ENCODE measurements at places on chromosomes 2 and 18.
A peak's percentile ranks its signal among the peaks of the same experiment; 100 is the strongest.

- DNase-seq = no peak
Measured at GRCh38 chr18:59918320-59918755, 18.5 kb downstream of the PMAIP1 start.

DNA sequence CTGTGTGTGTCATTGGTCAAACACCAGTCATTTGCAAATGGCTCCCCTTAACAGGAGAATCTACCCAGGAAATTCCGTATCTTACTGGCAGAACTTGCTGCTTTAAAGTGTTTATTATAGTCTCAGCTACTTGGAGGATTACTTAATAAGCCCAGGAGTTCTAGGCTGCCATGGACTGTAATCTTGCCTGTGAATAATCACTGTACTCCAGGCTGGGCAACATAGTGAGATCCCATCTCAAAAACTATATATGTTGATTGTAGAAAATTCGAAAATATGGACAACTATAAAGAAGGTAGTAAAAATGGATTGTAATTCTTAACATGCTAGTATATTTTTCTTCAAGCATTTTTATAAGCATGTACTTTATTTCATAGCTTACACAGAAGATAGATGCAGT is 4.5 kb downstream of the ATIC start:
- DNase-seq = no peak

DNA sequence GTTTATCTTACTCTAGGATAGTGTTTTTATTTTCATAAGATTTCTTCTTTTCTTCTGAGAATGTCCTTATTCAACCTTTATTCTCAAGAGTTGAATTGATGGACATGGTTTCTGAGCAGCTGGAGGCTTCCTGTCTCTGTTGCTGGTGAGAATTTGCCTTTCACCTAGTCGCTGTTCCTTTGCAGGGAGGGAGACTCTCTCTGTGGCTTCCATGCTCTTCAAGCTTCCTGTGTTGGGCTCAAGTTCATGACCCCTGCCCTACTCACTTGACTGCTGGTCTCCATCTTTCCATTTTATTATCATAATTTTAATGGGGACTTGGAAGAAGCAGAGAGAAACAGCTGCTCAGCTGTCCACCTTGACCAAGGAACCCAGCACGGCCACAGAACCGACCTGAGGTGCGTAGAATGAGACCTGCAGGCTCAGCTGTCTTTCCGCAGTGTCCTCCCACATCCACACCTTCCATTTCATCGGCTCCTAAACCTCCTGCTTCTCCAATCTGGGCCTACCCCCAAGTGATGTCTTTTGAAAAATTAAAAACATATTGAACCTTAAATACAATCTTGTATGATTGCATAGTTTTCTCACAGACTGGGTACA is 24.2 kb downstream of the TMEM18 start:
- DNase-seq = no peak

DNA sequence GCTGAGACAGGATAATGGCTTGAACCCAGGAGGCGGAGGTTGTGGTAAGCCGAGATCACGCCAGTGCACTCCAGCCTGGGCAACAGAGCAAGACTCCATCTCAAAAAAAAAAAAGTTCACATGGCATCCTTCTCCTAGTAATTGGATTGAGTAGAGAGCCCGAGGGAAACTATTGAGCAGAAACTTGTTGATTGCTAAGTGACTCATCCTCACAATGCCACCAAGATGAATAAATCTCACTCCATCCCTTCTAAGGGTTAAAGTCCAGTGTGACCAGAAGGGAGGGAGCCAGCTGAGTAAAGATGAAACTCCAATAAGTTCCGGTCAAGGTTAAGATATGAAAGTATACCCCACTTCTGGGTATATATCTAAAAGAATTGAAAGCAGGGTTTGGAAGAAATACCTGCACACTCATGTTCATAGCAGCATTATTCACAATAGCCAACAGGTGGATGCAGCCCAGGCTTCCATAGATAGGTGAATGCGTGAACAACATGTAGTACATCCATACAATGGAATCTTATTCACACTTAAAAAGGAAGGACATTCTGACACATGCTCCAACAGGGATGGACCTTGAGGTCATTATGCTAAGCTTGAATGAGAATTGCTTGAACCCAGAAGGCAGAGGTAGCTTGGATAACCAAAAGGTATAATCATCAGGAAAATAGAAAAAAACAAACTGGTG is 13.0 kb upstream of the FHL2 start:
- no peak for DNase-seq

DNA sequence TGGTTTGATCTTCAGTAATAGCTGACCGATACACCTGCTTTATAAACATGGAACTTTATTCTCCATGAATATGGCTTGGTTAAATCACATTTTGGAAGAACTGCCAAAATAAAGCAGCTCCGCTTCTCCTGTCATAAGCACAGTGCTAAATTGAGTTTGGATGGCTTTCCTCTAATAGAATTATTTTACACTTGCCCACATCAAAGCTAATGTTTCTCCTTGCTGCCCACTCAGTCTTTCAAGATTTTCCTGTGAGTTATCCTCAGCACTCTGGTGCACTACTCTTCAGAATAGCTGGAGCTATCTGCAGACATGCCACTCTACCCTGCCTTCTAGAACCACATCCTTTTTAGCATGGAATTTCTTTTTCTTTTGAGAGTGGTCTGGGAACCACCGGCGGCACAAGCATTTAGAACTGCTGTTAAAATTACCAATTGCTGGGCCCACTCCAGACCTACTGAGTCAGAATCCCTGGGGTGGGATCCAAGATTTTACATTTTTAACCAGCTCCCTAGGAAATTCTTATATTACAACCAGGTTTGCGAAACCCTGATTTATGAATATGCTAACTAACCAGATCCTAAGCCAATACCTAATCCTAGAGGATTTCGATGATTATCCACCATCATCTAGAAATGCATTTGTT is 283.3 kb downstream of the AFF3 start:
- DNase-seq = no peak

DNA sequence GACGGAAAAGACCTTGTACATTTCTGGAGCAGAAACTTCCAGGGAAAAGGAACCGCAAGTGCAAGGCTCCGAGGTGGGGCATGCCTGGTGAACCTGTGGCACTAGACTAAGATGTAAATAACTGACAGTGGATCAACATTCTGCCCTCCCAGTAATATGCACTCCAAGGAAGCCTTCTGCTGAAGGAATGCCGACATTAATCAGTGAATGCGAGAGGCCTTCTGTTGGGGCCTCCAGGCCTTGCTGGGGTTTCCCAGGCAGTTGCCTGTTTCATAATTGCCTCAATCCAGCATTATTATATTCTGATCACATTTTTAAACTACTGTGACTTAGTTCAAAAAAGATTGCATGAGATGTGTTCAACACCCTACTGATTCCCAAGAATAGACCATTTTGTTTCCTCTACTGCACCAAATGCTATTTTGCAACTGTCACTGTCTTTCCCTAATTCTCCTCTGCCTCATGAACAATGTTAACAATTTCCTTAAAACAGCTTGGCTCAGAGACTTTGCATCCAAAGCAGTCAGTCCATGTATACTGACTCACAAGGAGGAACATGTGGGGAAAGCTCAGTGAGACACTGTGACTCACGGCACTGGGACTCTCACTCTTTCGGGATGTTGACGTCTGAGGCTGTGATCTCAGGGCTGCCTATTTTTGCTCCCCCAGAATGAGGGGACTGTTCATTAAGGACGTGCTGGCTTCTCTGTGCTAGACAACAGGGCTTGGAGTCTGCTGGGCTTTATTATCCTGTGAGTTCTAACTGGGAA is 10.5 kb upstream of the DSG2 start:
- no peak for DNase-seq

DNA sequence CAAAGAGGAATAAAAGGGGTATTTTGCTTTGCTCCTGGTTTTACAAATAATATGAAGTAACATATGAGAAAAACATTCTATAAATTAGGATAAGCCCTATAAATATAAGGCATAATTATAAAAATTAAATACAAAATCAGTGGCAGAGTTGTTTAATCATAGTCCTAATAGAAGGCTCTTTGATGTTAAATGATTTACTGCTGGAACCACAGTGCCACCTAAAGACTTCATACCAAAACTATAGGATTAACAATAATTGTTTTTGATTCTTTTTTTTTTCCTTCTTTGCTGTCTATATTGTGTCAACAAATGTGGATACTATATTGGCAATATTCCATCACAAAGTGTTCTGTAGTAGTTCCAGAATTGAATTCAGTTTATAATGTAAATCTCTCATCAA is 837.7 kb upstream of the SLC39A10 start:
- DNase-seq = no peak

- DNase-seq = no peak
Measured at GRCh38 chr2:143084462-143084861, 44.8 kb upstream of the ARHGAP15 start.

GRCh38 chr2:121142452-121142851 is 142.6 kb downstream of the TFCP2L1 start:
- no peak for DNase-seq

GRCh38 chr2:186031229-186031628 is 292.6 kb downstream of the FSIP2 start:
- DNase-seq = no peak

GRCh38 chr18:80148326-80149199 is 39.5 kb downstream of the ADNP2 start:
- no peak for DNase-seq

GRCh38 chr2:52222128-52222527 is 1190.2 kb upstream of the NRXN1 start:
- no peak for DNase-seq

DNA sequence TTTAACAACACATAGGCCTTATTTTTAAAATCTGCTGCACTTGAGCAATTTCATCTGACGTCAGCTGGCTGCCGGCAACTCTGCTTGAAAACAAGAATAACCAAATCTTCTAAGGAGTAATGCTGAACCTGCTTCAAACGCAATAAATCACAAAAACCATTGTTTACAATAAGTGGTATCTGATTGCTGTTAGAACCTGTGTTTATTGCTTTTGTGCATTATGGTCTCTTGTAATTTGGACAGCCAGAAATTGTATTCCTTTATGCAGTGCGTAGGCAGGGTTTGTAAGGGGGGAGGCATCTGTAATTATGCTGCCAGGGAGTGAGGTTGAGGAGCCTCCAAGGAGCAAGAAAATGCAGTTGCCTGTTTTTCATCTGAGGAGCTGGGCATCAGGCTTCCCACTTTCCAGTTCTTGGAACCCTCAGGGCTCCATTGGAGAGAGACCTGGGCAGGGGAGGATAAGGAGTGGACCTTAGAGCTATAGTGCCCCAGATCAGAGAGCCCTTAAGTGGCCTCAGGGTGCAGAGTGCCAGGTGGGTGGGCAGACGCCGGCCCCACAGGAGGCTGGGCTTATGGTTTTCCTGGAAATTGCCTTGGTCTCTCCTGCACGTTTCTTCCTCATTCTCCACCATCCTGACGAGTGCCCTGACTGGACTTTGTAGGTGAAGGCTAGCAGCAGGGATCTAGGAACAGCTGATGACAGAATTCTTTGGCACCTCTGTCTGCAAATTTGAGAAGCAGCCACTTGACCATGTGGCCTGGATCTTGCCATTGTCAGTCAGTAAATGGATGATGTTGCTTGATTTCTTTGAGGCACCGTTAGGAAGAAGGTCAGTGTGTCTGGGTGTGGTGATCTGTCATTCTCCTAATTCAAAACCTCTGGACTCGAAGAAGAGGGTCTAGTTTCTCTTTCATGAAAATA is 129.2 kb downstream of the KLHL29 start:
- DNase-seq = no peak

GRCh38 chr18:30582078-30582477 is 460.5 kb downstream of the DSC3 start:
- DNase-seq = no peak

DNA sequence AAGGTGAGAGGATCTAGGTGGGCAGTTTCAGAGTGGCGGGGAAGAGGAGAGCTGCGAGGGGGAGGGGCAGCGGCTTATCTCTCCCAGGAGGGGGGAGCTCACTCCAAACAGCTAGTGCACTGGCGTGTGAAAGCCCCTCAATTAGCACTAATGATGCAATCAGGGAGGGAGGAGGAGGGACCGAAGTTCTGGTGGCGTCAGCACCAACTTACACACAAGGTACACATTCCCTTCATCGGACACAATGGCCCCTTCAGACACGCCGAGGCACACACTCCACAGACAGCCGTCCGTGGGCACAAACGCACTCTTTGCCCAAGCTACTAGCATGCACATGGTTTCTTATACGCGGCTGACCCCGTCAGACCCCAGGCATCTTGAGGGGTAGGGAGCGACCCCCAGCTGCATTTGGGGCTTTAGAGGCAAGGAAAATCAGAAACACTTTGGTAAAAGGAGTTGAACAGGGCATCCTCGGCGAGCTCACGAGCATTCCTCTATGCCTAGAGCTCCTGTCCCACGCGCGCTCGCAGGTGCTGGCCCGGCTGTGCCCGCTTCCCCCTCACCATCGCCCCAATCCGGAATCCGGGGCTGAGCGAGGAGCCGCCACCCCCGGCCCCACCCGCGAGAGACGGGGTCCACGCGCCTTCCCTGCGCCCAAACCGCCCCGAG is 868 bp upstream of the PKDCC start:
- peak; percentile 48 for DNase-seq

DNA sequence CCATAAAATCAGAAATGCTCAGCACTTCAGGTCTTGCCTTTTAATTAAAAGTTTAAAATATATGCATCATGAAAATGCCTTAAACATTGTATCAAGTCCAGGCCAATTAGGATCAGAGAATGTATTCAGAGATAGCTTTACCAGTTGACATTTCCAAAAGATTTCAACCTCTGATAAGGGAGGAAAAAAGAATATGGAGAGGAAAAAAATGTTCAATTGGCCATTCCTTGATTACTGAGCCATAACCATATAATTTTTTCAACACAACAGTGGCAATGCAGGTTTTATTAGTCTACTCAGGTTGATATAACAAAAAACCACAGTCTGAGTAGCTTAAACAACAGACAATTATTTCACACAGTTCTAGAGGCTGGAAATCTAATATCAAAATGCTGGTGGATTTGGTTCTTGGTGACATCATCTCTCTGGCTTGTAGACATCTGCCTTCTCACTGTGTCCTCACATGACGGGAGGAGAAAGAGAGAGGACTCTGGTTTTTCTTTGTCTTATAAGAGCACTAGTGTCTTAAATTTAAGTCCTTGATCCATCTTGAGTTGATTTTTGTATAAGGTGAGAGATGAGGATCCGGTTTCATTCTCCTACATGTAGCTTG is 111.9 kb downstream of the IRS1 start:
- no peak for DNase-seq

DNA sequence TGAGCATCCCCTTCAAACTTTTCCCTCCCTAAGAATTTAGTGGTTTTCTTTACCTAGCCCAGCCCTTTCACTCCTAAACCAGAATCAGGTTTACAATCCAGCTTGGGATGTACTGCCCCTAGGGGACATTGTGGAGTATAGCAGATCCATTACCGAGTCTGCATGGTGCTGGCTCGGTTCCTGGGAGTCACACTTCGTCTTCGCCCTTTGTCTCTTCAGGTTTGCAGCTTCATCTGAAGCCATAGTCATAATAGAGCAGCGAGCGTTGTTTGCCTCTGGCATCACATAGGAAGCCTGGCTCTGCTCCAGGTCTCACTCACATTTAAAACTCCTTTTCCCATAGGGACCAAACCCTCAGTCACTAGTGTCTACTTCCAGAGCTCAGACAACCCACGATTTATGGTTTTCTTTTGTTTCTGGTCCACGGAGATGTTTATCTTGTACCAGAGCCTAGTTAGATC is 16.8 kb upstream of the LYPD6 start:
- peak; percentile 53 for DNase-seq

- DNase-seq = no peak
Measured at GRCh38 chr18:2281523-2282199, 289.6 kb downstream of the METTL4 start.

GRCh38 chr2:101658387-101658786 is 39.1 kb upstream of the MAP4K4 start:
- DNase-seq = no peak

Measured in frontal cortex (tissue), 4 donors.